WTC11 (cell line): ENCODE measurements at places on chromosomes 4 and X. TPM values are rescaled to one million over a fixed set of nuclear protein-coding genes. Genes with fewer than 3 reads are reported as not detected.

GRCh38 chrX:72368796-72369195 is 63.1 kb upstream of the CITED1 start:
- no peaks in the 10 kb centered on the region for H3K36me3 ChIP-seq
- no peaks in the 10 kb centered on the region; the same call in 1 of the 2 replicates for H3K27me3 ChIP-seq
- H3K4me3 ChIP-seq, result no peak overlapping the region
- no peak for DNase-seq

DNA sequence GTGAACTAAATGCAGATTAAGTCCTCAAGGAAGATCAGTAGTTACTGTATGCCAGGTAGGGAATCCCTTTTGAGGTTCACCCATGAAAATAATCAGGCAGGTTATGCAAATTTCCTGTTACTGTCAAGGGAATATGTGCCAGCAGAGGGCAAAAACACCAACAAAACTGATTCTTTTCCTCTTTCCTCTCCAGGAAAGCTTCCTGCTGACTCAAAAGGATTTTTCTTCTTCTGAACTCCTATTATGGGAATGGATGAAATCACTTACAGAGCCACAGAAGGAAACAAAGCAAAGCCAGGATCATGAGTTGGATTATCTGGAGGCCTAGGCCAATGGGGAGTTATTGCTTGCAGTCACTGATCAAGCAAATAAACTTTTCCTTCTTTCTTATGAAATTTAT is 49.7 kb downstream of the TMPRSS11F start:
- H3K27ac ChIP-seq, result no peak overlapping the region
- H3K4me1 ChIP-seq, result peaks cover 15% of the 10 kb centered on the region
- no peaks in the 10 kb centered on the region for H3K27me3 ChIP-seq
- no peaks in the 10 kb centered on the region for H3K36me3 ChIP-seq
- no peak for DNase-seq

DNA sequence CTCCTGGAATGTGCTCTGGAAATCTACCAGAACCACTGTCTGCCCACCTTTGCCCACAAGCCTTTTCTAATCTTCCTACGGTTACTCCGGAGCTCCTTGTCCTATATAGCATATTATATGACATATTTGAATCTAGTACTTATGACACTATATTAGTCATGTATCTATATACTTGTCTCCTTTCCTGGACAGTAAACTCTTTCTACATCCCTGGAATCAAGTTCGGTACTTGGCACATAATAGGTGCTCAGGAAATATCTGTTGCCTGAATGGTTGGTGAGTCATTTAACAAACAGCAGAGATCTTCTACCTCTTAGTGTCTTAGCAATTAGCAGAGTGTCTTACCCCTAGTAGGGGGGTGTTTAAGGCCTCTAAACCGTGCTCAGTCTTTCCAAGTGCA is 123.6 kb downstream of the RELL1 start:
- no peak for DNase-seq
- H3K27ac ChIP-seq, result no peak overlapping the region
- H3K27me3 ChIP-seq, result peaks cover 4% of the 10 kb centered on the region
- peaks cover 12% of the 10 kb centered on the region for H3K4me1 ChIP-seq
- H3K36me3 ChIP-seq, result 0 out of 2 replicates have a peak, but pooled peaks cover 3% of the 10 kb centered on the region

DNA sequence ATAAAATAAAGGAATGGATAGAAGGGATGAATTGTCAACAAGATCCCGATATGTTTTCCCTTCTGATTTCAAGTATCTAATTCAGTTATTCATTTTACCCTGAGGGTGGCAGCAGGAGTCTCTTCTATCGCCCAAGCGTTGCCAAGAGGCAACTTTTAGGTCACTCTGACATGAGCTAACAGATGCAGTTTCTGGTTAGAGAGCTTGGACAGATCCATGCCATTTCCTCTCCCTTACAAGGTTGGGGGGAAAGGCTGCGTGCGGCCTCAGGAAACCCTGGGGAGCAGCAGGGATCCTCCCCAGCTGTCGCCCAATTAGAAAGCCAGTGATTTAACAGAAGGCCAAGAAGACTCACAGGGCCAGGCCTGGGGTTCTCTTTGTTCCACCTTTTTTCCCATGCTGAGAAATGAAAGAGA is 35.3 kb upstream of the WAS start:
- H3K36me3 ChIP-seq, result no peaks in the 10 kb centered on the region
- no peak overlapping the region for H3K4me3 ChIP-seq
- DNase-seq, result peak; percentile 21

- H3K27me3 ChIP-seq, result no peaks in the 10 kb centered on the region
- no peak for DNase-seq
- H3K36me3 ChIP-seq, result no peaks in the 10 kb centered on the region
- no peaks in the 10 kb centered on the region for H3K4me1 ChIP-seq
- H3K27ac ChIP-seq, result no peak overlapping the region
These were observed 96.1 kb downstream of the REELD1 start for GRCh38 chr4:146310319-146311021.

DNA sequence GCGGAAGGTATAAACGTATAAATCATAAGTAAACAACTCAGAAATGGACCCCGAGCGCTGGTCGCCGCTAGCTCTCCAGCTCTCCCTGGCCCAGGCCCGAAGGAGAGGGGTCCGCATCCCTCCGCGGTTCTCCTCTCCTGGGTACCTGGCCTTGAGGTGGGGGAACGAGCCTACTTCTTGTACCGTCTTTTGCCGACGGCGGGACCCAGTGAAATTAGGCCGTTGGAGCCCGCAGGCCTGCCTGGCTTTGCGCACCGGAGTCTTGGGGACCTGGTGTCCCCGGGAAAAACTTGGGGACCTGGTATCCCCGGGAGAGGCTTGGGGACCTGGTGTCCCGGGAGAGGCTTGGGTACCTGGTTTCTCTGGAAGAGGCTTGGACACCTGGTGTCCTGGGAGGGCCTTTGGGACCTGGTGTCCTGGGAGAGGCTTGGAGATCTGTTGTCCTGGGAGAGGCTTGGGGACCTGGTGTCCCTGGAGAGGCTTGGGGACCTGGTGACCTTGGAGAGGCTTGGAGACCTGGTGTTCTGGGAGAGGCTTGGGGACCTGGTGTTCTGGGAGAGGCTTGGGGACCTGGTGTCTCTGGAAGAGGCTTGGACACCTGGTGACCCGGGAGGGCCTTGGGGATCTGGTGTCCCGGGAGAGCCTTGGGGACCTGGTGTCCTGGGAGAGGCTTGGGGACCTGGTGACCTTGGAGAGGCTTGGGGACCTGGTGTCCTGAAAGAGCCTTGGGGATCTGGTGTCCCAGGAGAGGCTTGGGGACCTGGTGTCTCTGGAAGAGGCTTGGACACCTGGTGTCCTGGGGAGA is 12.0 kb downstream of the SHOX start:
- H3K36me3 ChIP-seq, result 0 out of 2 replicates have a peak, but pooled peaks cover 3% of the 10 kb centered on the region
- peak overlapping the region; percentile 47 for H3K4me3 ChIP-seq

Gene MAGT1
- total RNA-seq, result 32.2 to 37.1 TPM (median 33.6 TPM) in 3 replicates
